ENCODE measurements at places on chromosomes 7 and 10.

DNA sequence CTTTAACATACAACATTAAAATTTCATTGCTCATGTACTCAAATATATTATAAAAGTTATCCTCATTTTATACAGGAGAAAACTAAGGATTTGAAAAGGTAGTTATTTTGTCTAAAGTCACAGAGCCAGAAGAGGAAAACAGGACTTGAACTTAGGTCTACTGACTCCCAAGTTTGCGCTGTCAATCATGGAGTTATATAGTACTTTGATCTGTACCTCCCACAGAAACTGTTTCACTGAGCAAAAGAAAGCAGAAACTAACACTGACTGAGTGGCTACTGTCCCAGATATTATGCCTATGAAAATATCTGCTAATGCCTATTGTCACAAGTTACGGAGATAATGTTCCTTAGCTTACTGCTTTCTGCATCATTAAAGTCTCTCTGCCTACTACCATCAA, 329.1 kb downstream of the MAGI2 start:
- no peak for DNase-seq

GRCh38 chr7:12985752-12986151, 298.3 kb downstream of the ARL4A start:
- DNase-seq = no peak

GRCh38 chr7:43454936-43455518, 127.9 kb upstream of the STK17A start:
- no peak for DNase-seq

GRCh38 chr10:128063736-128064107, 62.5 kb downstream of the MKI67 start:
- DNase-seq = peak; percentile 47

- no peak for DNase-seq
These were observed 10.6 kb downstream of the OR2F1 start for GRCh38 chr7:143965280-143965679.

GRCh38 chr10:99656199-99657064, 2.9 kb upstream of the ENTPD7 start:
- DNase-seq = no peak

- no peak for DNase-seq
These were observed 2.2 kb downstream of the TBATA start for GRCh38 chr10:70782746-70783680.

GRCh38 chr10:92742331-92743228, 52.8 kb downstream of the HHEX start:
- DNase-seq = no peak

DNA sequence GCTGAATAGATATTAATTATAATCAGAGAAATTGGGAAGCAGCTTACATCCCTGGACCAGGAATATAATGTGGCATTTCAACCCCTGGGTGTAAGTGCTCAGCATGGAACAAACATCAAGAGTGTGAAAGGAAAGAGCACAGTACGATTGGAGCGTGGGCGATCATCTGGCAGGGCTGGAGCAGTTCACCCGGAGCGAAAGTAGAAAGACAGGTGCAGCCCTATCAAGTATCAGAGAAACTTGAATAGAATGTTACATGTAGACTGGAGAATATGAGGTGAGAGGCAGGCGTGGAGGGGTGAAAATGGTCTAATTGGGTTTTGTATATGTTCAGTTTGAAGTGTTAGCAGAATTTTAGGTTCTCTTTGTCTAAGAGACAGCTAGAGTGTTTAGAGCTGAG, 303.0 kb downstream of the MDFIC start:
- no peak for DNase-seq

Measured in stimulated activated CD4-positive, alpha-beta T cell treated with anti-CD3 and anti-CD28 coated beads, Interleukin-4, amount 100 ng/mL, for 48 hours (primary cell).